ENCODE measurements at places on chromosomes 3 and 15.

- DNase-seq: peak; percentile 19
These were observed 2.7 kb downstream of the ADAMTS7 start for GRCh38 chr15:78808550-78808949.

DNA sequence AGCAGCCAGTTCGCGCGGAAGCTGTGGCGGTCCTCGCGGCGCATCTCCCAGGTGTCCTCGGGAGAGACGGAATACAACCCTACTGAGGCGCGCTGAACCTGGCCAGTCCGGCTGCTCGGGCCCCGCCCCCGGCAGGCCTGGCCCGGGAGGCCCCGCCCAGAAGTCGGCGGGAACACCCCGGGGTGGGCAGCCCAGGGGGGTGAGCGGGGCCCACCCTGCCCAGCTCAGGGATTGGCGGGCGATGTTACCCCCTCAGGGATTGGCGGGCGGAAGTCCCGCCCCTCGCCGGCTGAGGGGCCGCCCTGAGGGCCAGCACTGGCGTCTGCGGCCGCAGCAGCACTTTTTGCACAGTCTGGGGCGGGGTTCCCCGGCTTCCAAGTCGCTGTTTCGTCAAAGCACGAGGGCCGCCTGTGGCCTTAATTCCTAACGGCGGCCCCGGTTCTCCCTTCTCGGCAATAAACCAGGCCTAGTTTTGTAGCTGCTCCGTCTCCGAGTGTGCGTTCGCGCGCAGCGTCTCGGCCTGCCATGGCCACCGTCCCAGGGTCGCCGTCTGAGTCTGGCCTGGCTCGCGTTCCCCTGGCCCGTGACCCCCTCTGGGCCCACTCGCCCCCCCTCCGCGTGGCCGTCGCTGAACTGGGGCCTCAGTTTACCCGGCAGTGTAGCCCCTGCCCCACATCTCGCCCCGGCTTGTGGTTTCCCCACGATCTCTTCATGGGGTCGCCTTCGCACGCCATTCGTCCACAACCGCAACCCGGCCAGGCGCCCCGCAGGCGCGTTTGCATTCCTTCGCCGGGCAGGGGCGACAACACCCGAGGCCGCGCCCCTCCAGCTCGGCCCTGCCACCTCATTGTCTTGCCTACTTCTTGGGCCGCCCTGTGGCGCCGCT, 30.0 kb downstream of the NBEAL2 start:
- DNase-seq: peak; percentile 31

GRCh38 chr3:29195056-29195455, 85.8 kb upstream of the RBMS3 start:
- DNase-seq: no peak

- DNase-seq: no peak
These were observed 447.7 kb downstream of the FGF12 start for GRCh38 chr3:192279664-192280063.

- DNase-seq: peak; percentile 24
These were observed 737 bp upstream of the ITPR1 start for GRCh38 chr3:4492208-4493013.

Measured in stimulated activated CD4-positive, alpha-beta T cell treated with anti-CD3 and anti-CD28 coated beads, Interleukin-2, amount 100 ng/mL, for 48 hours (primary cell).